ENCODE measurements at places on chromosomes 12 and 14.
A peak's percentile ranks its signal among the peaks of the same experiment; 100 is the strongest.

GRCh38 chr14:54053386-54053745, 96.7 kb upstream of the BMP4 start:
- DNase-seq: no peak

DNA sequence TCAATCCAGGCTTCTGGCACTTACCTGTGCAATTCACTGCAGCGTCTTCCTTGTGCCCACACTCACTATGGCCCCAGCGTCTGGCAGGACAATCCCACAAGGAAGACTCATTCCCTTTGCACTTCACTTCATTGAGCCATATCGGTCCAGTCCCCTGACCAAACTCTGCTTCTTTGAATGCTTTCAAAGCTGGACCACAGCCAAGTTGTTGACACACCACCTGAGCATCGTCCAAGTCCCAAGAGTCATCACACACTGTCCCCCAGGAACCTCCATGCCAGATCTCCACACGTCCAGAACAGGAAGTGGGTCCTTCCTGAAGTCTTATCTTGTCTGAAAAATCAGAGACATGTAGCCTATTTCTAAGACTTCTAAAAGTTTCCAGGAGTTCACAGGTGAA, 20.2 kb downstream of the CD163 start:
- DNase-seq: no peak

GRCh38 chr12:104521731-104522130, 65.0 kb downstream of the CHST11 start:
- no peak for DNase-seq

GRCh38 chr12:75844985-75845384, 186.6 kb downstream of the PHLDA1 start:
- DNase-seq: no peak

- DNase-seq: no peak
These were observed 1.3 kb downstream of the TC2N start for GRCh38 chr14:91866061-91866460.

- DNase-seq: no peak
These were observed 62.1 kb downstream of the WDR20 start for GRCh38 chr14:102201776-102202175.

DNA sequence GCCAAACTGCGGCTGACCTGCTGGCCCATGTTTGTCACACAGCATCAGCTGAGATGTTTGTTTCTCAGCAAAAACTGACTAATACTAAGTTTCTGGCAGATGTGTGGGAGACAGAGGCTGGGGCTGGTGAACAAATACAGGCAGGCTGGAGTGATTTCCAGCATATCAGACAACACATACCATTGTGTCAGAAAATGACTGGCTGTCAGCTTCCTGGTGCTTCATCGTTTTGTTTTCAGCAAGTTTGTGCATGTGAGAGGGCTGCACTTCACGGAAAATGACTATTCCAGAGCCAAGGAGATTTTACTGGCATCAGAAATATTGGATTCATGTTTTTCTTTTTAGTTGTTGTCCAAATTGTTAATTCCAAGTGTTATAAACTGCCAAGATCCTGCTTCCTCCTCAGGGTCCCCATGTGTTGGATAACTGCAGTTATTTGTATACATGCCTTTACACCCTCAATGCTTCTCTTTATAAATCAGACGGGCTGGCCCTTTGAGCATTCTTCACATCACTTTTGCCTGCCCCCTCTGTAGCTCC, 145.7 kb downstream of the GALC start:
- DNase-seq: no peak

DNA sequence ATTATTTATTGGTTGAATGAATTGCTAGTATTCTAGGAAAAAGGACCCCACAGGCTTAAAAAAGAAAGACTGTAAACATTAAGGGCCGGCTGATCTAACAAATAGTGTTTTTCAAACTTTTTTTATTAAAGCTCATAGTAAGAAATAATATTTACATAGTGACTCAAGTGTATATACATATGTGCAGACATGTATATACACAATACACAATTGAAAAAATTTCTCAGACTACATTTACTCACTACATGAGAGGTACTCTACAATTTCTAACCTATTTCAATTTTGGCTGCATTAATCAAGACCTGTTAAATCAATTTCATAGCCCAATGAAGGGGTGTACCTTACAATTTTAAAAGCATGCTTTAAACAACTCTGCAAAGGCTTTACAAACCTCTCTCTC, 17.5 kb downstream of the KCNH5 start:
- no peak for DNase-seq

GRCh38 chr12:78792052-78792698, 72.4 kb upstream of the SYT1 start:
- DNase-seq: no peak

DNA sequence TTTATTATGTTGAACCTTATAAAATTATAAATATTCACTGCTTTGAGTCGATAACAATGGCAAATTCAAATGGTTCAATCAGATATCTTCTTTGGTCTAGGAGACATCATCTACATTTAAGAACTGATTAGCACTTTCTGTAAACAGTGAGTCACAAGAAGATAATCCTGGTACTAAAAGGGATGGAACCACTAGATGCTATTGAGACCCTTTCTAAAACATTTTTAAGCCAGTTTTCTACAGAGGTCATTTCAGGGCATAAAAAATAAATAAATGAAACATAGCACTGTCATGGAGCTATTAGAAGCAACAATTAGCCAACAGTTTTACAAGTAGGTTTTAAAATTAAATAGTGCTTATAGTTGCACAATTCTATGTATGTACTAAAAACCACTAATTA, 212.2 kb downstream of the DUSP6 start:
- no peak for DNase-seq

DNA sequence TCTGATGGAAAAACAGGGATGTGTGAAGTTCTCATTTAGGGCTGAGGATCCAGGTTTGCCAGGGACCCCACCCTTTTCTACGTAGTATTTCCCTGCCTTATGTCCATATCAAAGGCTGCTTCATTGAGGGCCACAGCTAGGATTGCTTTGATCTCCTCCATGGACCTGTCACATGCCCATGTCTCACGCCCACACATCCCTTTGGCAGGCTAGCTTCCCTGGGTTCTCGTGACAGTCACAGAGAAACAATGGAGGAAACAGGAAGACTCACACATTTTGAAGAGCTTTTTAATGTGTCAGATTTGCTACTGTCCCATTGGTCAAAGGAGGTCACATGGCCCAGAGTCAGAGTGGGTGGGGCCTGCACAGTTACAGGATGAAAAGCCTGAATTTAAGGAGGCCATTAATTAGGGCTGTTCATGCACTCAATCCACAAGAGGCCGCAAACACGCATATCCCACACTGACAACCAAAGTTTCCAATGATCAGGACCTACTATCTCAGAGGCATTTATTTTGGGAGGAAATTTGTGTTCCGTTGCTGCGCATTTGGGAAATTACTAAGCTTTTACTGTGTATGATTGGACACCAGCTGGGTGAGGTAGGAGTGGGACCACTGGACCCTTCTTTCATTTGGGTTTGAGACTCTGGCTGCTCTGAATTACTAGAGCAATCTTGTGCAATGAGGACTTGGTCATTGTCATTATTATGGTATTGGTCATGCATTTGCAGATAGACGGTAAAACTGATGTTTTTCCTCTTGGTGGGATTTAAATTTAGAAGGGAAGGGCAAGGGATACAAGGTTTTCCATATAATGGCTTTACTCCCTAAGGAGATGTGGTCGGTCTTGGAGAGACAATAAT, 266.2 kb downstream of the KTN1 start:
- DNase-seq: no peak

- DNase-seq: no peak
These were observed 7.0 kb upstream of the MAX start for GRCh38 chr14:65109357-65109756.

GRCh38 chr12:94849411-94849976, 154.0 kb downstream of the NDUFA12 start:
- no peak for DNase-seq

GRCh38 chr14:36057452-36058116, 118.9 kb downstream of the PTCSC3 start:
- DNase-seq: peak; percentile 52

- no peak for DNase-seq
These were observed 210.6 kb downstream of the SLC6A15 start for GRCh38 chr12:84702001-84702400.

DNA sequence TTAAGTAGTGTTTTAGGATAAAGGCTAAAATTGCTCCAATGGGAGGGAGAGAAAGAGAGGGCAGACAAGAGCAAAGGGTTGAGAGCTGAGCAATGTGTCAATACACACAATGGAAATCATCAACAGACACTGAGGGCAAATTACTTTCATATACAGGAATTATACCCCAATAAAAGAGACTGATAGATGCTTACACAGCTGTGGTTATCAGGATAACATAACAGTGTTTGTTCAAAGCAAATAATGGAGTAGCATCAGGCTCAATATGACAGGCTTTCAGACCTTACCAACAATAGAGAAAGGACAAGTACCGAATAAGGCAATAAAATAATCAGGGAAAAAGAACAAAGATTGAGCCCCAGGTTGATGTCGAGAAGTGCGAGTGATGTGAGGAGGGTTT, 53.4 kb upstream of the DIO2 start:
- peak; percentile 90 for DNase-seq

DNA sequence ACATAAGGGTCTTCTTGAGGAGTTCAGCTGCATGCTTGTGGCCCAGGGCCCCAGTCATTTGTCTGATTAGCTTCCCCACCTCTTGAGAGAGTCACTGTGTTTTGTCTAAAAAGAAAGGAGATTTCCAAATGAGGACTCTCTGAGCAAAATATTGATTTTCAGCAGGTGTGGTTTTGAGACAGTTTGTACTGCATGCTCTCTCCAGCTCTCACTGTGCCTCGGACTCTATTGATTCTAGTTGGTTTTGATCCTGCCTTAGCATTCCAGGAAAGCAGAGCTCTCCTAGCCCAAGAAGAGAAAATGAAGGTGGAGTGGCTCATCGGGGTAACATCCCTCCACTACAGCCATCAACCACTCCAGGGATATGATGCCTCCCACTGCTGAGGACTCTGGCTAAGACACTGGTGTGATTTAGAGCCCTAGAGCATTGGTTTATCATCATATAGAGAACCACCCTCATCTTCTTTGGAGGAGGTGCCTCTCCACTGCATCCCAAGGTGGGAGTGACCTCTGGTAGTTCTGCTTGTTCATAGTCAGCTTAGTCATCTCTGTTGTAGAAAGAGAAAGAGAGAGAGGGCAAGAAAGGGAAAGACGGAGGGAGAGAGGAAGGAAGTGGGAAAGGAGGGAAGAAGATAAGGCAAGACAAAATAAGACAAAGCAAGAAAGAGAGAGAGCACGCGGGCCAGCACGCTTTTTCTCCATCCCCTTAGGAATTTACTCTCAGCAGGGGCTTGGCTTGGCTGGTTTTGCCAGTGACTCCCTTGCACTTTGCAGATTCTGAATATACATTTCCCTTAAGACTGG, 365.6 kb downstream of the DPF3 start:
- no peak for DNase-seq

DNA sequence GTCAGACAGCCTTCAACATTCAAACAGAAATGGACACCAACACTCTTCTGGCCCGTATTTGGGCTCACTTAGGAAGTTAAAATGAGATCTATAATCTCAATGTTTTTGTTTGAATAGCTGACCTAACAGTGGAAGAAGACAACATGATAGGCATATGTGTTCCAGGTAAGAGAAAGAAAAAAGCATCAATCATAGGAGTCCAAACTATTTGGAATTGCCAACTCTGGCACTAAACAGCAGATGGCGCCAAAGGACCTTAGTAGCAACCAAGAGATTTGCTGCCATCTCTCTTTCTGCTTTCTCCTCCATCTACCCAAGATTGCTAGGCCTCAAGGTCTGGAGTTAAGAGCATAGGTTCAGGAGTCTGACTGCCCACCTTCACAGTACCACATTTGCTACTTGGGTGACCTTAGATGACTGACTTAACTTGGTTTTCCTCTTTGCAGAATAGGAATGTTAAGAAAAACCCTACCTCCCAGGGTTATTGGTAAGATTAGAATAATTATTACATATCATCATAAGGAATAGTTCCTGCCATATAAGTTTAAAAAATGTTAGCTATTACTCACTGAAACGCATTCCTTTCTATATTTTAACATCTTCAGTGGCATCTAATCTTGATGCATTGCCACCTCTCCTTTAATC, 30.2 kb downstream of the PEX5 start:
- DNase-seq: peak; percentile 52
